Right ventricle myocardium superior (tissue), 1 donor: ENCODE measurements at places on chromosomes 2 and 18. TPM values are rescaled to one million over a fixed set of nuclear protein-coding genes. Genes with fewer than 3 reads are reported as not detected.

- DNase-seq: no peak
Observed at GRCh38 chr2:143415571-143415970, 286.4 kb downstream of the ARHGAP15 start.

DNA sequence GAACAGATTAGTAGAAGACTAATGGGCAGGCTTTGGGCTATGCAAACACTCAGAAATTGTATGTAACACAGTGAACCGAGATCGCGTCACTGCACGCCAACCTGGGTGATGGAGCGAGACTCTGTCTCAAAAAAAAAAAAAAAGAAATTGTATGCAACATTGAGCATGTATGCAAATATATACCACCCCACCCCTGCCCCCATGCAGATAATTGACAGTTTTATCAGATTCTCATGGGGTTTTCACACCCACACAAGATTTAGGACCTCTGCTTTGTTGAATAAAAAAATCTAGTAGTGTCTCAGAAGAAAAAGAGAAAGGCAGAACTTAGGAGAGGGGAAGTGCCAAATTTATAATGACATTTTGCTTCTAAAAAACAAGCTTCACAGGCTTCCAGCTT lies 131.6 kb upstream of the FN1 start:
- no peak for DNase-seq

DNA sequence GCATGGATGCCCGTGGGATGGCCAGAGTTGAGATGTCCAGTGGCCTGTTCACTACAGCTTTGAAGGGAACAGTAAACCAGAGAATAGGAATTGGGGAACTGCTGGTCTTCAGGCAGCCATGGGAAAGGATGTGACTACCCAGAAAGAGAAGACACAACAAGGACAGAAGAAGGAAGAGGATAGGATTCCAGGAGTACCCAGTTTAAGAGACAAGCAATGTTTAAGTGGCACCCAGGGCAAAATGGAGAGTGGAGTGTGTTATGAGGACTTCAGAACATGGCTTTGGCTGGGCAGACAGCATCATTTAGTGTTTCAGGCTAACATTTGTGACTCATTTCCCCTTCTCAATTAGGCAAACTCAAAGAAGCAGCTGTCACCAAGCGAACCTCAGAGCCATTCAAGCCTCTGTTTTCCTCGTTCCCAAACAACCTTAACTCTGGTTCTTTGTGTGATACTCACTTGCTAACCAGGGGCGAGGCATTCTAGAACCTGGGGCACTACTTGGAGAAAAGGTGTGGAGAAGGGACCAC lies 4.0 kb upstream of the FAM124B start:
- DNase-seq: no peak

Gene SMAD4
- 90.9 TPM for total RNA-seq
